Chondrocyte (in vitro differentiated cells): ENCODE measurements at places on chromosomes 6 and 20. TPM values are rescaled to one million over a fixed set of nuclear protein-coding genes. Genes with fewer than 3 reads are reported as not detected.

The PRRT1 gene
- 0.73 to 1.6 TPM (median 1.3 TPM) in 3 replicates for total RNA-seq

The SIRPB1 gene
- total RNA-seq, result 0.58 to 2.7 TPM (median 1.6 TPM) in 3 replicates

The CAGE1 gene
- total RNA-seq, result not detected in 3 replicates

The LRRC1 gene
- total RNA-seq, result 10.4 to 14.1 TPM (median 14.0 TPM) in 3 replicates

The SAPCD1 gene
- total RNA-seq, result 1.3 to 2.4 TPM (median 1.4 TPM) in 3 replicates

The KCNQ2 gene
- not detected in 3 replicates for total RNA-seq

The KCNQ5 gene
- 4.1 to 4.7 TPM (median 4.5 TPM) in 3 replicates for total RNA-seq

The SCUBE3 gene
- 32.7 to 96.6 TPM (median 93.0 TPM) in 3 replicates for total RNA-seq

The CALHM4 gene
- total RNA-seq, result not detected in 3 replicates

The SLC13A3 gene
- total RNA-seq, result 2.5 to 2.8 TPM (median 2.8 TPM) in 3 replicates

The PDYN gene
- not detected in 3 replicates for total RNA-seq

The APOBEC2 gene
- total RNA-seq, result not detected in 3 replicates

The NRSN1 gene
- total RNA-seq, result not detected in 3 replicates

The NOTCH4 gene
- 0.82 to 1.6 TPM (median 1.4 TPM) in 3 replicates for total RNA-seq

The SALL4 gene
- total RNA-seq, result 0.17 to 0.68 TPM (median 0.26 TPM) in 3 replicates

The ADGRF4 gene
- total RNA-seq, result not detected in 3 replicates

The VSX1 gene
- total RNA-seq, result not detected in 3 replicates

The HLA-DQA1 gene
- not detected in 3 replicates for total RNA-seq

The VAPB gene
- total RNA-seq, result 48.2 to 55.3 TPM (median 53.3 TPM) in 3 replicates

The IMPG1 gene
- total RNA-seq, result not detected in 3 replicates

The VNN1 gene
- not detected in 3 replicates for total RNA-seq

The ADGRF5 gene
- total RNA-seq, result 0.67 to 0.95 TPM in 2 of 3 replicates, not detected in the other

The KCNG1 gene
- total RNA-seq, result 2.9 to 14.6 TPM (median 13.0 TPM) in 3 replicates

The PEX7 gene
- total RNA-seq, result 6.2 to 7.0 TPM (median 6.8 TPM) in 3 replicates

The STX11 gene
- total RNA-seq, result 1.6 to 3.1 TPM (median 2.9 TPM) in 3 replicates

The CDK19 gene
- total RNA-seq, result 13.9 to 21.6 TPM (median 19.7 TPM) in 3 replicates

The PAX1 gene
- total RNA-seq, result not detected in 3 replicates

The CARMIL1 gene
- total RNA-seq, result 14.5 to 18.8 TPM (median 16.4 TPM) in 3 replicates

The FOXC1 gene
- total RNA-seq, result 84.2 to 125 TPM (median 84.4 TPM) in 3 replicates
